Esophagus squamous epithelium (tissue), 5 donors: ENCODE measurements at places on chromosomes 5 and 9.

DNA sequence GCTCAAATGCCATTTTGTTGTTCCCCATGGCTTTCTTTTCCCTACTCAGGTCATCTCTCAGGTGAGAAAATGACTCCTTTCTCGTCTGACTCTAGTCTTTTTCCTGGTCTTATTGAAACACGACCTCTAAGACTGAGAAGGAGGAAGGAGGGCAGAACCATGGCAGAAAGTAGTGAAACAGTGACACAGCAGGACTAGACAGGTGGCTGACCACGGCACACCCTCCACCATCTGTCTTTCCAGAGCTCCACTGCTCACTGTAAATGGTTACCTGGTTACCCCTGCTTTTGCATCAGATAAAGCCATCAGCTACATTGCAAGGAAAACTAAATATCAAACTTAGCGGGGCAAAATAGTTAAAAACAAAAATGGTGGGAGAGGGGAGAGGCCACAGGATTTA lies 30.9 kb downstream of the NR4A3 start:
- no peak for DNase-seq

DNA sequence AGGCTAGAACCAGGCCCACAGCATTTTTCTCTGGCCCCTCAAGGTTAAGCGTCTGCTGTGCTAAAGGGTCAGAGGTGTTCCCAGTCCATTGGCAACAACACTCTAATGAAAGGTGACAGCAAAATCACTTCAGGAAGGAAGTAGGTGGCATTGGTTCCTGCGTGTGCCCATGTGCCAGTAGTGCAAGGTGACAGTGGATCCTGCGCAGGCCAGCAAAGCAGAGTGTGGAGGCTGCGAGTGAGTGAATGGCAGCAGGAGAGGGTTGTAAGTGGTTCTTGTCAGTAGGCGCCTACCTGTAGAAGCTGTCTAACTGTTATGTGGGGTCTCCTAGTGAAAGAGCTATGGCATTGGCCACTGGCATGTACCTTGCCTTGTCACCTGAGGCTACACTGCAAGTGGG lies 898.2 kb upstream of the TYRP1 start:
- DNase-seq, result no peak

- DNase-seq, result no peak
Measured at GRCh38 chr5:157108976-157109375, at the start of gene HAVCR2. Gene HAVCR2, minus strand, starts transcription at chr5:157109044. Its CDS starts 61 bp downstream, at chr5:157108983.

- DNase-seq, result no peak
Measured at GRCh38 chr5:124655921-124656511, 90.4 kb downstream of the ZNF608 start.

DNA sequence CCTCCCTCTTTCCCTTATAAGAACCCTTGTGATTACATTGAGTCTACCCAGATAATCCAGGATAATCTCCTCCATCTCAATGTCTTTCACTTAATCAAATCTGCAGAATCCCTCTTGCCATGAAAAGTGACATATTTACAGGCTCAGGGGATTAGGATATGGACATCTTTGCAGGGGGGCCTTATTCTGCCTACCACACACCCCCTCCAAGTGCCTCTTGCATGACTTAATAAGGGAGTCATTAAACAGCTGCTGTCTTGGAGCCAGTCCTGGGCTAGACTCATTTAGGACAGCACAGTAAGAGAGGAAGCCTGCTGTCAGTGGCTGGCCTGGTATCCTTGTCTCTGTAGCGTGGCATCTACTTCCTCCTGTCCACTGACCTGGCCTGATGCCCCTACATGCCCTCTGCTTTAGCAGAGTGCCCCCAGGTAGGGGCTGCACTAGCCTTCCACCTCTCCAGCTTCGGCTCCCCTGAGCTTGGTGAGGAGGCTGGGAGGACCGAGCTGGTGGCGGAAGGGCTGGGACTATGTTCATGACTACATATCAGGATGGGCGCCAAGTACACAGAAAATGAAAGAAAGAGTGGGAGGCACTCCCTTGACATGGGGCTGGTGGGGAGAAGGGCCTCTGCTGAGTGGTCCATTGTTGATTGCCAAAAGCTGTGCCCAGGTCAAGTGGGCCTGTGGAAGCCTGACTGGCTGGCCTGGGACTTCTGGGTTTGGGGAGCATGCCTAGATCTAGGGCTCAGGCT lies 17.2 kb downstream of the ENHO start:
- no peak for DNase-seq

DNA sequence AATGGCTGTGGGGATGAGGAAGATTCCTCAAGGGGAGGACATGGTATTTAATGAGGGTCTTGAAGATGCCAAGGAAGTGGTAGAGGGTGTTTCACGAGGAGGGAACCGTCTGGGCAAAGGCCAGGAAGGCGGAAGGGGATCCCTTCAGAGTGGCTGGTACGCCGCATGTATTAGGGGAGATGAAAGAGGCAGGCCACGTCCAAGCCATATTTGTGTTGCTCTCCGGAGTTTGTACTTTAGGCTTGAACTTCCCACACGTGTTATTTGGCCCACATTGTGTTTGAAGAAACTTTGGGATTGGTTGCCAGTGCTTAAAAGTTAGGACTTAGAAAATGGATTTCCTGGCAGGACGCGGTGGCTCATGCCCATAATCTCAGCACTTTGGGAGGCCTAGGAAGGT lies 1.2 kb downstream of the FXN start:
- DNase-seq, result no peak

DNA sequence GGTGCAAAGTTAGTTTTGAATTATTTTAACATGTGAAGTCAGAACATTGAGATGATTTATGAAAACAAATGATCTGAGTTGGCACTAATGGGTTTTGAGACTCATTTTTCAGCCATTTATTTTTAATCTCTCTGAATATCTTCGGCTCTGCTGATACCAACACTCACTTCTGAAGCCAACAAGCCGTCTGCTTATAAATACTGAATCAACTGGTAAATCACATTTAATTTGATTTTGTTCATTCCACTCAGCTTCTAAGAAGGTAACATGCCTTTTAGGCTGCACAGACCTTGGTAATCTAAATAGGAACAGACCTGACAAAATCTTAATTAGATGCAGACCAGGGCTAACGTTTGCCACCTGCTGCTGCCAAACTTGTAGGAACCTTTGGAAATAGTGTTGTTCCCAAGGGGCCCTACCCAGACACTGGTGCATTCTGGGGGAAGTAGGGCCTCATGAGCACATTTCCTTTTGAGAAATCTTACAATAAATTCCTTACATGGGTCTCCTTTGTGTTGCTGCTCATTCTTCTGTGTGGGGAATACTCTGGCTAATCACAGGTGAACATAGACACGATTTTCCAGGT lies 182.2 kb downstream of the KCTD16 start:
- no peak for DNase-seq

GRCh38 chr9:69188975-69189374 lies 14.9 kb downstream of the TJP2 start:
- no peak for DNase-seq

DNA sequence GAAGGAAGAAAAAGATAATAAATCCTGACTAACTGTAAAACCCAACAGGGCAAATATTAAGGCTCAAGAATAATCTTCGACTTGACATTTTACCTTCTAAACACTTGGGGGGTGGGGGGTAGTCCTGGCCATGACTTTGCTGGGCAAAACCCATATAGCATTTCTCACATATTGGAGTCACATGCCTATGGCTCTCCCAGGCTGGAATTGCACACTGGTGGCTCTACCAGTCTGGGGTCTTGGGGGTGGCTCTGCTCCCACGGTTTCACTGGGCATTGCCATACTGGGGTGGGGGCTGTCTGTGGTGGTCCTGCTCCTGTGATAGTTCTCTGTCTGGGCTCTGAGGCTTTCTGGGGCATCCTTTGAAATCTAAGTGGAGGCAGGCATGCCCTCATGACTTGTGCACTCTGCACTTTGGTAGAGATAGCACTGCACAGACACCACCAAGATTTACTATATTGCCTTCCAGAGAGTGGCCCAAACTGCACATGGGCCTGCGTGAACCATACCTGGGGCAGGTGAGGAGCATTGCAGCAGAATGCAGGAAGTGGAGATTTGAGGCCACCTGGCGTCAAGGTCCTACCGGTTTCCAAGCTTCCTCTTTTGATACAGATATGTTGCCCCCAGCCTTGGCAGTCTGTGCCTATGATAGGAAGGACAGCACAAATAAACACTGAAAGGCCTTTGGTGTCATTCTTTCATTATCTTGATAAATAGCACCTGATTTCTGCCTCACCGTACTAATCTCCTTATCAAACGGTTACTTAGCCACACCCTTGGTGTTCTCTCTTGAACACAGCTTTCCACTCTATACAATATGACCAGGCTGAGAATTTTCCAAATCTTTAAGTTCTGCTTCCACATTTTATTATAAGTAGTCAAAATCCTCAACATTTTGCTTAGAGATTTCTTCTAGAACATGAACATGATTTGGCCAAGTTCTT lies 29.8 kb downstream of the BAAT start:
- DNase-seq, result no peak

- no peak for DNase-seq
Measured at GRCh38 chr9:123291736-123292135, 23.4 kb upstream of the STRBP start.

- DNase-seq, result no peak
Measured at GRCh38 chr9:127931092-127931881, 710 bp upstream of the PIP5KL1 start.

- no peak for DNase-seq
Measured at GRCh38 chr5:121350181-121350930, 501.3 kb upstream of the FTMT start.

DNA sequence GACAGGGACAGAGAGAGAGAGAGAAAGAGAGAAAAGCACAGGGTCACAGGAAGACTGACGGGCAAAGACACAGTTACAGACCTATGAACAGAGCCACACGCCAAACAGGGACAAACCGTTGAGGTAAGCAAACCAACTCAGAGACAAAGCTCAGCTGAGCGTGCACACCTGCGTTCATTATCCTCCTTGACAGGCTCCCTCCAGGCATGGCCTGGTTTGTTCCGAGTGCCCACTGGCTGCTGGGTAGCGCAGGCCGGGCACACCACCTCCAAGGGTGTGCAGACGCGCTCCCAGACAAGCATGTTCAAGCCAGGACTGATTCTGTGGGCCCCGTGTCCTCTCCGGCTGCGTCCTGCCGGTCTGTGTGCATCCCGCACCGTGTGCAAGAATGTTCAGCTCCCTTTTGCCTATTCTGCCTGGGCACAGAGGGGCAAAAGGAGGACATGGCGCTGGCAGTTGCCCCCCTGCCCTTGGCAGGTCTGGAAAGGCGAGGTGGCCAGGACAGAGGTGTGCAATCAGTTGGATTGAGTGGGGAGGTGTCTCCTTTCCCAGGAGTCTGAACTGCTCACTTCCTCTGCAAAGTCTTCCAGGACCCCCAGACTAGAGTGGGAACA lies 467 bp upstream of the SMIM32 start:
- no peak for DNase-seq

- no peak for DNase-seq
Measured at GRCh38 chr9:4038182-4038723, 261.6 kb downstream of the GLIS3 start.

DNA sequence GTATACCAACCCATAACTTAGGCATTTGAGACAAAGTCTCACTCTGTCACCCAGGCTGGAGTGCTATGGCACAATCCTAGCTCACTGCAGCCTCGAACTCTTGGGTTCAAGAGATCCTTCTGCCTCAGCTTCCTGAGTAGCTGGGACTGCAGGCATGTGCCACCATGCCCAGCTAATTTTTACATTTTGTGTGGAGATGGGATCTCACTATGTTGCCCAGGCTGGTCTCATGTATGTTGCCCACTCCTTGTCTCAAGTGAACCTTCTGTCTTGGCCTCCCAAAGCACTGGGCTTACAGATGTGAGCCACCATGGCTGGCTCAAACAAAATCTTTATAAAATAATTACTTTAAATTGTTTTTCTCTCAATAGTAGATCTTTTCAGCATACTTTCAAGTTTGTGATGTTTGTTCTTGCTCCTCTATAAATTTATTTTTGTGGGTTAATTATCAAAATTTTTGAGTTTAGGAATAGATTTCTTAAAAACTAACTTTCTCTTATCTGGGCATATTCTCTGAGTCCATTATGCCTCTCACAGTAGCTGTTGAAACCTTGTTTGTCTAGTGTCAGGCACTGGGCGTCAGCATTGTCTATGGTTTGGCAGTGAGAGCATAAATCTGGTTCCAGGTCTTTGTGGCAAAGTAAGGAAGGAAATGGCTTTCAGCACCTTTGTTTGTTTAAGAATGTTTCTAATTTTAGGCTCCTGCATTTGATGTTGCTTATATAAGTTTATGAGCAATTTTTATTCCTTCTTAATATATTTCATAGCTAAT lies 38.7 kb downstream of the NLN start:
- no peak for DNase-seq

DNA sequence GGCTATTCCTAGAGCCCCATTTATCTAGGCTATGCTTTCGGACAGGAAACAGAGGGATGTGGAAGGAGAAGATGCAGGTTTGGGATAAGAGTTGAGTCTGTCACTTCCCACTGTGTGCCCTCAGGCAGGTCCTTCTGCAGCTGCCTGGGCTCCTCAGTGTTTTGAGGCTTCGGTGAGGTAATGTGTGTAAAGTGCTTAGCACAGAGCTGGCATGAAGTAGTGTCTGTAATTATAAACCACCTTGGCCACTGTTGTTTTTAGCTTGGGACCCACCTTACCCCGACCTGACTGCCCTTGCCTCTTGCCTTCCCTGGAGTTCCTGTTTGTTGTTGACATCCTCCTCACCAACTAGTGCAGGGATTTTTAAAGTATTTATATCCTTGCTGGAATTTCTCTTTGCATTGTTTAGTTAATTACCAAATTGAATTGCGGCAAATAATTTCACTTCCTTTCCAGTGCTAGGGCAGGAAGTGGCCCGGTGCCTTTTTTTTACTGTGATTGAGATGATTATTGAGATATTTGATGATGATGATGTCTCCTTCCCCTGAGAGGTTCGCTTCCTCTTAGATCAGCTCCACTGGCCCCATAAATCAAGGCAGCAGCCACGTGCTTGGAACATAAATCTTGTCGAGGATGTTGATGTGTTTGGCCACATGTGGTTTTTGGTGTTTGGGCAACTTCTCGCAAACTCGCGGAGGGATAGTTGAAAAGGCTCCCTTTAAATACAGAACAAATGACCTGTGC lies 38.3 kb upstream of the DAB2IP start:
- DNase-seq, result no peak

DNA sequence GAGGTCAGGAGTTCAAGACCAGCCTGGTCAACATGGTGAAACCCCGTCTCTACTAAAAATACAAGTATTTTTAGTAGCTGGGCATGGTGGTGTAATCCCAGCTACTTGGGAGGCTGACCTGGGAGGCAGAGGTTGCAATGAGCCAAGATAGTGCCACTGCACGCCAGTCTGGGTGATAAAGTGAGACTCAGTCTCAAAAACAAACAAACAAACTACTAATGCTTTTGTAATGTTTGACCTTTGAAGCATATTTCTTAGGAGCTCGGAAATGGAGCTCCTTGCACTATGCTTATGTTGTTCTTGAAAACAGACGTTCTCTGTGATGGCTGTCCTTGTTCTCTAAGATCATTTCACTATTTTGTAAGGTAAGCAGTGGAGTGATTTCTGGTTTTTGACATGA lies 6.0 kb downstream of the F2RL2 start:
- no peak for DNase-seq

- no peak for DNase-seq
Measured at GRCh38 chr5:115423541-115423940, 121.0 kb downstream of the FEM1C start.

- no peak for DNase-seq
Measured at GRCh38 chr9:100357501-100357900, 4.8 kb upstream of the TEX10 start.
